Activated CD4-positive, CD25-positive, alpha-beta regulatory T cell treated with anti-CD3 and anti-CD28 coated beads, Interleukin-2, amount 50 U/mL, for 72 hours (primary cell): ENCODE measurements at places on chromosomes 13 and 19.

DNA sequence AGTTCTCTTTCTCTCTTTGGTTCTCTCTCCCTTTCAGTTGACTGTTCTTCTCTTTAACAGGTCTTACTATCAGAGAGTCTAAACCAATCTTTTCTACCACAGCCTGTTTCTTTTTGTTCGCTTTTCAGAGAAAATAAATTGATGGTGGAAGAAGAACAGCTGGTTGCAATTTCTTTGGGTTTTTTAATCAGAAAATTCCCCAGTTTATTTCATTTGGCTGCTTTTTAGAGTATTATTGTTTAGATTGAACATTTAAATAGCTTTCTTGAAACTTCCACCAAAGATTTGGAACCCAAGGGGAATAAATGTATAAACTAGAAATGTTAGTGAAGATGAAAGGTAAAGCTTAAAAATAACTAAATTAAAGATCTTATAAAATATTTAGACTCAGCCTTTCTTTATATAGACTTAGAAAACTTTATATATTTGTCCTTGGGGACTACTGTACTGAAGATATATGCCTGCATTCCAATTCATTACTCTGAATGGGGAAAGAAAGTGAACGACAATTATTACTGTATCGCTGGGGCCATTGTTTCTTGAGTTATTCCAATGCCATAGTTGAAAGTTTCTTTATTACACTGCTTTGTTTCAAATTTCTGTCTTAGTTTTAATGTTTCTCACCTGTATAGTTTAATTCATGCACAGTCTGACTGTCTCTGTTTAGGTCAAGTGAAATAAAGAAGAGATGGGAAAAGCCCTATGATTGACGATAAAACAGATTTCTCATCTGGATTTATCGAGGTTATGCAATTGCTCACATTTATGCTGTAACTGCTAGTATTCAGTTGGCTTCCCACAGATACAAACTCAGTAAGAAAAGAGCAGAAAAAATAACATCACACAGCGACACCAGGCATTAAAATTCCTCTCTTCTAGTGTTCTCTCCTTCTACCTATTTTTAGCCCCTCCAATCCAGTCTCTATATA, 169.4 kb upstream of the CSNK1A1L start:
- DNase-seq: no peak

DNA sequence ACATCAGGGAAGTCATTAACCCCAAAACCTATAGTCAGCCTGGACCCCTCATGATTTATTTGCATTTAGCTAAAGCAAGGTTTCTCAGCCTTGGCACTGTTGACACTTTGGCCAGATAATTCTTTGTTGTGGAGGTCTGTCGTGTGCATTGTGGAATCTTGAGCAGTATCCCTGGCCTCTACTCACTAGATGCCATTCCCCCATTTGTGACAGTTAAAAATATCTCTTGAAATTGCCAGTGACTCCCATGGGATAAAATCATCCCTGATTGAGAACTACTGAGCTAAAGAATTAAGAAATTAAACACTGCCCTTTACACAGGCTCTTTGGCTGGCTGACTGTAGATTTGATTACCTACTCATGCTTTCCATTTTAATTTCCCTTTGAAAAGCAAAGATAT, 102.7 kb downstream of the LMO7 start:
- no peak for DNase-seq

DNA sequence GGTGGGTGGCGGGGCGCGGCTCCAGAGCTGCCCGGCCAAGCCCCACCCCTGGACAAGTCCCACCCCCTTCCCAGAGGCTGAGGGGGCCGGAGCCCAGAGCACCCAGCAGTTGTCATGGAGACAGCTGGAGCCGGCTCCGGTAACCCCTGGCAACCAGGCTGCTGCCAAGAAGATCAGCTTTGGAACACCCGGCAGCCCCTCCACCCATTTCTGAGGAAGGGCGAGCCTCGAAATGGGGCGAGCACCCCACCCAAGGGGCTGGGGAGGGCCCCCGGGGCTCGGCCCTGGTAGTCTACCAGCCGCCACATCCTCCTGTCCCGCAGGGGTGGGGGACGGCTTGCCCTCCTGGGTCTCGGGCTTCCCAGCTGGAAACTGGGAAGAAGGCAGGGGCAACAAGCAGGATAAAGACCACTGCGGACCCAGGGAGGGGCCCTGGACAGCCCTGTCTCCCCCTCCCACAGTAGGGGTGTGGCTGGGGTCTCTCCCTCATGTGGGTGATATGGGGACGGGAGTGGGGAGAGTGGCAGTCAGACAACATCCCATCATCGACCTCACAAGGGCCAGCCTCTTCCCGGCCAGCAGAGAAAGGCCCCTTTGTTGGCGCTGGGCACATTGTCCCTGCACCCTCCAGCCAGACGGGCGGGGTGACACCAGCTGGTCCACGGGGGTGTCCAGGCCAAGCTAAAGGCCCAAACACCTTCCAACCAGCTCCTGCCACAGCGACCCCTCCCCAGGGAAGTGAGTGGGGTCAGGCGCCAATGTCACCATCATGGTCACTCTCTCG, 1.5 kb downstream of the CERS1 start:
- DNase-seq: no peak

DNA sequence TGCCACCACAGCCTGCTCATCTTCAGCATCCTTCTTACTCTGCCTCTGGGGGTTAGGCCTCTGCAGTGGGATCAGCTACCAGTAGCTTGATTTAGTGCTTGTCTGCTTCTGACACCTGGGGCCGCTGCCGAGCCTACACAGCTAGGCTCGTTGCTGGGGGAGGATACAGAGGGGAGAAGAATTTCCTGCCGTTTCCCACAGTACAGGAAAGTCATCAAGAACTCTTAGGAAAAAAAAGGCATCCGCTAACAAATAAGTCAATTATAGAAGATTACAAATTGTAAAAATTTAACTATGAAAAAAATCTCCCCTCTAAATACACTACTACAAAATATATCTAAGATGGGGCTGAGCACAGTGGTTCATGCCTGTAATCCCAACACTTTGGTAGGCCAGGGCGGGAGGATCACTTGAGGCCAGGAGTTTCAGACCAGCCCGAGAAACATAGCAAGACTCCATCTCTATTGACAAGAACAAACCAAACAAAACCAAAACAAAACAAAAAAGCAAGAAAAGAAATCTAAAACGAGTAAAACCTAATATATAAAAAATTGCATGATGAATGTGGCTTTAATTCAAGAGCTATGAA, 26.7 kb downstream of the LATS2 start:
- DNase-seq: no peak

GRCh38 chr19:53960886-53961285, 1.9 kb upstream of the CACNG8 start:
- no peak for DNase-seq

DNA sequence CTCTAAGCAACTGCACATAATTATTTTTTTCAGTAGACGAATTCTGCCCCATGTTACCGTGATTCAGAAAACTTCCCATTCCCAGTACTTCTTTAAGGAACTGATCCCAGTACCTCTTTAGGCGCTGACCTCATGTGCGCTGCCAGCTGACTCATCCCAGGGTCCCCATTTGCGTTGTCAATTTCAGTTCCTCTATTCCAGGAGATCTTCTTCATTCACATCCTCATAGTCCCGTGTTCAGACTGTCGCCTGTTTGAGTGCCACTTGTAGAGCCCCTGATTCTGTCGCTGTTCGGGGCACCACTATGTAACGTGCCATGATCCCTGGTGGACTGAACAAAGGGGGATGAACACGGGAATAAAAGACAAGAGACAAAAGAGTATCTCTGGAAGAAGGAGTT, 16.4 kb downstream of the FPR3 start:
- DNase-seq: no peak

DNA sequence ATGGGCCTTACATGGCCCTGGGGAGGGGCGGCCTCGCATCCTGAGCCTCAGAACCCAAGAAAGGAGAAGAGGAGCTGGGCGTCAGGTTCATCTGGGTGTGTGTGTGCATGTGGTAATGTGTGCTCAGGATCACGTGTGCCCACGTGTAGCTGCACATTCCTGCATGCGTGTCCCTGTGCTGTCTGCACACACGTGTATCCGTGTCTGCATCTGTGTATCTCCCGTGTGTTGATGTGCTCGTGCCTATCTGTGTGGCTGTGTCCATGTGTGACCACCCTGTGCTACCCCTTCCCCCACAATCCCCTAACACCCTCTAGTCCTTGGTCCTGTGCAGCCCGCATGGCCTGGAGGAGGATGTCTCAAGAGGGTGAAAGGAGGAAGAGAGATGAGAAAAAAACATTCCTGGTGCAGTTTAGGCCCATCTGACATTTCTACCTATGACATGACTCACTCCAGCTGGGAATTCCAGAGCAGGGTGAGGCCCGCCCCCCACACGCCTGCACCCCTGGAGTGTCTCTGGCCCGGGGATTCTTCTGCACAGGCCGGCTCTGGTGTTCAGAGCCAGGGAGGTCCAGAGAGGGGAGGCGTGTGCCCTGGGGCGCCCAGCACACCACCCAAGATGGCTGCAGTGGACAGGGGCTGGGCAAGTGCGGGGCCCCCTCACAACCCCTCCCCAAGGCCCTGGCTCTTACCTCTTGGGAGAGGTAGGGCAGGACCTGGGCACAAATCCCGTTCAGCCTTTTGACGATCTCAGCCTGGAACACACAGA, 7.1 kb downstream of the TLE5 start:
- no peak for DNase-seq

GRCh38 chr13:99647596-99647985, 146.3 kb downstream of the TM9SF2 start:
- DNase-seq: no peak

DNA sequence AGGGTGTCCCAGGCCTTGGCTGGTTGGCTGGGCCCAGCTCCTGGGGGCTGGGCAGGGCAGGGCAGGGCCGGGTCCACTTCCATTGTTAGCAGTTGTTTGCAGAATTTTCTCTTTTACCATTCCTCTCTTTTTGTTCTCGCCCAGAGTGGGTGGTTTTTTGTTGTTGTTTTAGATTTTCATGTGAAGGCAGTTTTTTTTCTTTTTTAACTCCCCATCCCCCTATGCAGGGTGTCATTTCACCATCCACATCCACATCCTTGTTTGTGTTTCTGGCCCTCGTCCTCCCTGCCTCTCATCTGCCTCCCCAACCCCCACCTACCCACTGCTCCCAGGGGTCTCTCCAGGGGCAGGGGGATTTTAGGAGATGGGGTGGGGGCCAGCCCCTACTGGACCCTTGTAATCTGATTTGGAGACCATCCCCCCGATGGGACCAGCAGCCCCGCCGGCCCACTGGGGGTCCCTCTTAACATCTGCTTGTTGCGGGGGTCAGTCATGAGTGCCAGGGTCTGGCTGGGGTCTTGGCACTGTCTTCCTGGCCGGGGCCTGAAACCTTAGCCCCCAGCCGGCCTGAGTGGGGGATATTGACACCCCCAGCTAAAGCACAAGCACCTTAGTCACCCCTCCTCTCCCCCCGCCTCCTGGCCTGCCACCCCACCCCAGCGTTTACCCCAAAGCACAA, 10.4 kb downstream of the STX10 start:
- DNase-seq: no peak

GRCh38 chr13:52411629-52412028, 5.7 kb upstream of the THSD1 start:
- no peak for DNase-seq

- DNase-seq: no peak
These were observed 626.9 kb downstream of the EFNB2 start for GRCh38 chr13:105908586-105908985.

DNA sequence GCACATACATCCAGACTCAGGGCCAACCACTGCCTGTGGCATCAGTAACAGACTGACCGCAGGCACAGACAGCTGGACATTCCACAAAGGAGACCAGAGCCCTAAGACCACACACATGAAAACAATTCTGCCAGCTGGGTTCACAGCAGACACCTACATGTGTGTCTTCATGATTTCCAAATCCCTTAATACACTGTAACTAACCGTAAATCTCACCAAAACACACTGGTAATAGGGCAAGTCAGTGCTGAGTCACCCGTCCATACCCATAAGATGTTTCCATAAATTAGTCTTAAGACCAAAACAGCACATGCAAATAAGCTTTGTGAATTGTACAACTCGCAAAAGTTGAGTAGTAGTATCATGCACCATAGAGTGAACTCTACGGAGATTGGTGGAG, 65.4 kb downstream of the TUBGCP3 start:
- DNase-seq: no peak

DNA sequence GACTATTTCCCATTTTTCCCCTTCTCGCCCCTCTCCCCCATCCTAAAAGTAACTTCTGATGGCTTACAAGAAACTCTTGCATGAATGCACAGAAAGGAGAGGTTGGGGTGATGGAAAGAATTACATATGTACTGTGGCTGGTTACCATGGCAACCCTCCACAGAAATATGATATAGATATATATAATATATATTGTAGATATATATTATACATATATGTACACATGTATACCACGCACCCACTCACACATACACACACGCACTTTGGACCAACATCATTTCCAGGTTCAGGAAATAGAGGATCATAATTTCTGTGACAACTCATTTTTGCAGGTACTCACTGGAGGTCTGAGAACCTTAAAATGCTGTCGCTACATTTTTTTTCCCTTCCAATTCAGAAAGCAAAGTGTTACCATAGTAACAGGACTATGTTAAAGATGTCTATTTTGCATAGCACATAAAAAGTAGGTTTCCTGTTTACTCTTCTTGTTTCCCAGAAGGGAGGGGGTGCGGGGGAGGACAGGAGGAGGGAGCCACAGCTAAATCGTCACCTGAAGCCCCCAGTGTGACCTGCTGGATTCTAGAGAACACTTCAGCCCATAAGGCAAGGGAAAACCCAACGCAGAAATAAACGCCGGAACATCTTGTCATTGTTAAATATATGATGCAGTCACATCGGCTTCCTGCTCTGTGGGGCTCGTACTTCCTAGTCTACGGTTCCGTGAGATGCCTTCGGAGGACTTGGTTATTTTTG, 44.7 kb downstream of the EFNB2 start:
- no peak for DNase-seq

GRCh38 chr19:15169541-15170285, 31.1 kb downstream of the NOTCH3 start:
- DNase-seq: no peak

- DNase-seq: no peak
These were observed 67.2 kb downstream of the UQCRFS1 start for GRCh38 chr19:29145756-29146155.

GRCh38 chr13:109160887-109161669, 531.7 kb downstream of the MYO16 start:
- no peak for DNase-seq

DNA sequence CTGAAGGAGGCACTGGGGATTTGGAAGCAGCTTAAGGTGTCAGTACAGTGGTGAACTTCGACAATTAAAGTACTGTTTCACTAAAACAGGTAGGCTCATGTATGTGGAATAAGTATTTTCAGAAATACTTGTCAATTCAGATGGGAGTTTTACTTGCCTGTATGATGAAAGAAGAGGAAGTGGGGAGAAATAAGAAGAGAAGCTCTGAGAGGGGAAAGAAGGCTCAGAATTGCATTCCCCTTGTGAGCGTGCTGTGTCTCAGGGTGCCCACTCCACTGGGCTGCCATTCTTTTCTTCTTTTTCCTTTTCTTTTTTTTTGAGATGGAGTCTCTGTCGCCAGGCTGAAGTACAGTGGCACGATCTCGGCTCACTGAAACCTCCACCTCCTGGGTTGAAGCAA, 38.6 kb upstream of the RNF17 start:
- no peak for DNase-seq

GRCh38 chr19:2221250-2221831, 14.8 kb downstream of the PLEKHJ1 start:
- no peak for DNase-seq
